ENCODE measurements at places on chromosomes 3 and 15. TPM values are rescaled to one million over a fixed set of nuclear protein-coding genes. Genes with fewer than 3 reads are reported as not detected.

DNA sequence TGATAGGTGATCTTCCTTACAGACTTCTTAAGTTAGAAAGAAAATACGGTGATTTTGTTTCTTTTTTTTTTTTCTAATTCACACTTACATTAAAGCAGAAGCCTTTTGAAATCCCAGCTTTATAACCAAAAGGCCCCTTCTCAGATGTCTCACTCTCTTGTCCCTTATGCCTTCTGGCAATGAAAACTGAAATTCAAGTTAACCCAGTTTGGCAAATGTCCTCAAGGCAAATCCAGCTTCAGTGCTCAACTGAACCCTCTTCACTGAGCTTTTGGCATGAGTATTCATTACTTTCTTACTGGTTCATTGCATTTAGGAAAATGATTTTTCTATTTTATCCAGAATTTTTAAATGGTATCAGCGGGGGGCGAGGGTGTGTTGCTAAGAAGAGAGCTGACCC is 17.0 kb downstream of the PLCH1 start:
- no peak for DNase-seq

DNA sequence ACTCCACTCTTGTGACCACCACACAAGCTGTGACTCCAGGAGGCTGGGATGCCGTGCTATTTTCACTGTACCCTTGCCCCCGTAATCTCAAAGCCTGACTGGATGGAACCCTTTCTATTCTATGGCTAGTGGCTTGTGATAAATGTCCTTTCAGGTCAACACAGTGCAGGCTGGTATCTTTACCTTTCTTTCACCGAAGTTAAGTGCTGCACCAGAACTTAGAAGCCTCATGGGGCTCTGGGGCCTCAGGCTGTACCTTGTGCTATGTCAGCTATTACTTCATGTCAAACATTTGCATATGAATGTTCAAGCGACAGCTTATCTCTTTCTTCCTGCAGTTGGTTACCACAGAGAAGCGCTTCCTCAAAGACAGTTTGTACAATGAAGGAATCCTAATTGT is 66.8 kb downstream of the RPL39L start:
- no peak for DNase-seq

DNA sequence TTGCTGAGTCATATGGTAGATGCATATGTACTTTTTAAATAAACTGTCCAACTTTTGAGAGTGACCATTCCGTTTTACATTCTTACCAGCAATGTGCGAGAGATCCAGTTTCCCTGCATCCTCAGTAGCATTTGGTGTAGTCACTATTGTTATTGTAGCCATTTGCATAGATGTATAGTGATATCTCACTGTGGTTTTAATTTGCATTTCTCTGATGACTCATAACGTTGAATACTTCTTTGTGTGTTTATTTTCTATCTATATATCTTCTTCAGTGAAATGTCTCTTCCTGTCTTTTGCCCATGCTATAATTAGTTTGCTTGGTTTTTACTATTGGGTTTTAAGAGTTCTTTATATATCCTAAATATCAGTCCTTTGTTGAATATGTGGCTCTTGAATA is 255.7 kb upstream of the GRM7 start:
- DNase-seq, result no peak

- no peak for DNase-seq
These were observed 201.2 kb downstream of the FMN1 start for GRCh38 chr15:32993285-32993684.

GRCh38 chr15:85692321-85692720 is 102.4 kb downstream of the KLHL25 start:
- no peak for DNase-seq

DNA sequence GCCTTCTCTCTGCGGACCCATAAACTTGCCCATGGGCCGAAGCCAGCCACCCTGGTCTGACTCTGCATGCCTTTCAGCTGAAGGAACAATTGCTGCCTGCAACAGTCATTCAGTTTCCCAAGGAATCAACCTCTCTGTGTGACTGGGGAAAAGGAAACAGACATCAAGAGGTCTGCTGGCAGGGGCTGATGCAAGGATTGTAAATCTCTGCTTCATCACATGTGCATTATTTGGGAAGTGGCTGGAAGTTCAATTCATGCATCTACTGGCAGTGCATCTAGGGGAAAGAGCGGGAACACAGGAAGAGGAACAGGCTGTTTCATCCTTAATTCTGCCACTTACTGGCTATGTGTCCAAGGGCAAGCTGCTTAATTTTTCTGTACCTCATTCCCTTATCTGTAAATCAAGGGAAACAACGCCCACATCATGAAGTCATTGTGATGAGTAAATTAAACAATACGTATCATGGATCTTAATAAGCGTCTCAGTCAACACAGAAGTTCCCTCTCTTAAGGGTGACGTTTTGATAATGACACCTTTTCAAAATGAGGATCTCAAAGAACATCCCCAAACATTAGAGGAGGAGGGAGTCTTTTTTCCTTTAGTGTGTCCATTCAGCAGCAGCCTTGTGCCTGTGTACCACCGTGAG is 17.4 kb upstream of the ADPGK start:
- DNase-seq, result peak; percentile 54

- DNase-seq, result no peak
These were observed 689.7 kb upstream of the BCHE start for GRCh38 chr3:166526881-166527280.

- no peak for DNase-seq
These were observed 108.9 kb downstream of the EDEM1 start for GRCh38 chr3:5296362-5296761.

GRCh38 chr3:156290924-156291271 is 170.5 kb downstream of the KCNAB1 start:
- no peak for DNase-seq

DNA sequence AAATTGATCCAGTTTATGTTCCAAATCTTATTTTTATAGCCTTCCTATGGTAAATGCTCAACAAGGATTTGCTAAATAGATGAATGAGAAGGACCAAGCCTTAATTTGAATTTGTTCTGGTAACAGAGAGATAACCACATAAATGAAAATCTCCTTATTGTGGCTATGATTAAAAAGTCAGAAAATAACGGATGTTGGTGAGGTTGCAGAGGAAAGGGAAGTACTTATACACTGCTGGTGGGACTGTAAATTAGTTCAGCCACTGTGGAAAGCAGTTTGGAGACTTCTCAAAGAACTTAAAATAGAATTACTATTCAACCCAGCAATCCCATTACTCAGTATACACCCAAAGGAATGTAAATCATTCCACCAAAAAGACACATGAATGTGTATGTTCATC is 26.2 kb downstream of the AAGAB start:
- DNase-seq, result no peak

DNA sequence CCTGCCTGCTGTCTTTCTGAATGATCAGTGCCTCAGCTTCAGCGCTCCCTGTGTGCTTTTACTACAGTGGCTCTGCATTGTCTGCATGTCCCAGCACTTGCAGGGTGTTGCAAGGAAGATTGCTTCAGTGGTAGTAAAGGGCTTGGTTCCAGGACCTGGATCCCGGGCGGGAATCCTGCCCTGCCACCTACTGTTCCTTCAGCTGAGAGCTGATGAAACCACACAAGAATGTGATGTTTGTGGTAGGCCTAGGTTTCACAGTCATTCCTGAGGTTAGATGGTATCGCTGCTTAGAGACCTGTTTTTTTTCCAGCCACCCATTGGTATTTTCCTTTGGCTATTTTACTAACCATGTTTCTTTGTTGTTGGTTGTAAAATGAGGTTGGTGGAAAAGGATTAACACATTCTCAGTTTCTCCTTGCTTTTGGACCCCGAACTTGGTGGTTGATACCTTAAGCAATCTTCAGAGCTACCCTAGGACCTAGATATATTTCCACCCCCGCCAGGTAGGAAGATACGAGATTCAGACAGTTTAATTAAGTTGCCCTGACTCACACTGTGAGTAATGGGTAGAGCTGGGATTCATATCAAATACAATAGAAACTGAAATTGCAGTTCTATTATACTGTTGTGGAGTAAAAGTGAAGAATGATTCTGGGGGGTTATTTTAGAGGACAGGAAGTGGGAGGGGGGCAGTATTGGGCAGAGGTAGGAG is 11.4 kb downstream of the GPR87 start:
- DNase-seq, result peak; percentile 46

GRCh38 chr15:36291501-36291900 is 287.9 kb upstream of the CDIN1 start:
- DNase-seq, result no peak

DNA sequence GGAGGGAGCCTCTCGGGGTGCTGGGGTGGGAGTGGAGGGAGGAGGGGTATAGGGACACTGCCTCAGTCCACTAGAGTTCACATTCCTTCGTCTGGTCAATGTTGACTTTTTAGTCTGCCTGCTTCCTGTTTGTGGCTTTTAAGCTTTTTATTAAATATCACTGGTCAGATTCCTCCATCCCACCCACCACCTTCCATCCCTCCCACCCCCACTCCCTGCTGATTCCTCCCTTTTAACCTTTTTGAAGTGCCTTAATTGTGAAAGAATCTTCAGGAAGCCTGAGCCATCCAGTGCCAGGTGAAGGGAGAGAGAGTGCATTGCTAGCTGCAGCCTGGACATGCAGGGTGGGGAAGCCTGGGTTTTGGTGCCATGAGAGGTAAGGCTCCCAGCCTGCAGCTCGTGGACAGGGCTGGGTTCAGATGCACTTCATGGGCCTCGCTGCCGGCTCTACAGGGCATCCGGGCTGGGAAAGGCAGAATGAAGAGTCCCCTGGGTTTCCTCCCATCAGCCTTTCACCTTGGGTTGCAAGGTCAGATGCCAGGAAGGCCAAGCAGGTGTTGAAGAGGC is 105.9 kb downstream of the DNAJB8 start:
- no peak for DNase-seq

- DNase-seq, result no peak
These were observed 11.0 kb upstream of the RAB7A start for GRCh38 chr3:128714887-128715491.

- no peak for DNase-seq
These were observed 301.9 kb downstream of the IL20RB start for GRCh38 chr3:137259701-137260100.

GRCh38 chr15:70833422-70833821 is 20.5 kb downstream of the LARP6 start:
- no peak for DNase-seq

DNA sequence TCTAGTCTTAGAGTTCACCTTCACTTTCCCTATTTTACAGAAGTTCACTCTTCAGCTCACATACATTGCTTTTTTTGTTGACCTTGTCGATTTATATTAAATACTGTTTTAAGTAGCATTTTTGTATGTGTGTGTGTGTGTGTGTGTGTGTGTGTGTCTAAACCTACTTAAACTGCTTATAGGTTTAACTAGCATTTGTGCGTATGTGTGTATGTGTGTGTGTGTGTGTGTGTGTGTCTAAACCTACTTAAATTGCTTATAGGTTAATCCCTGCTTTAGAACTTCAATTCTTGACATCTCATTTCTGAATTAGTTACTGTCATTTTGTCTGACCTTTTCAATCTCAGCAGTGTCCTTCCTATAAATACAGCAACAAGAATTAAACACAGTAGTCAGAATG is 254.8 kb upstream of the EPHA3 start:
- no peak for DNase-seq

DNA sequence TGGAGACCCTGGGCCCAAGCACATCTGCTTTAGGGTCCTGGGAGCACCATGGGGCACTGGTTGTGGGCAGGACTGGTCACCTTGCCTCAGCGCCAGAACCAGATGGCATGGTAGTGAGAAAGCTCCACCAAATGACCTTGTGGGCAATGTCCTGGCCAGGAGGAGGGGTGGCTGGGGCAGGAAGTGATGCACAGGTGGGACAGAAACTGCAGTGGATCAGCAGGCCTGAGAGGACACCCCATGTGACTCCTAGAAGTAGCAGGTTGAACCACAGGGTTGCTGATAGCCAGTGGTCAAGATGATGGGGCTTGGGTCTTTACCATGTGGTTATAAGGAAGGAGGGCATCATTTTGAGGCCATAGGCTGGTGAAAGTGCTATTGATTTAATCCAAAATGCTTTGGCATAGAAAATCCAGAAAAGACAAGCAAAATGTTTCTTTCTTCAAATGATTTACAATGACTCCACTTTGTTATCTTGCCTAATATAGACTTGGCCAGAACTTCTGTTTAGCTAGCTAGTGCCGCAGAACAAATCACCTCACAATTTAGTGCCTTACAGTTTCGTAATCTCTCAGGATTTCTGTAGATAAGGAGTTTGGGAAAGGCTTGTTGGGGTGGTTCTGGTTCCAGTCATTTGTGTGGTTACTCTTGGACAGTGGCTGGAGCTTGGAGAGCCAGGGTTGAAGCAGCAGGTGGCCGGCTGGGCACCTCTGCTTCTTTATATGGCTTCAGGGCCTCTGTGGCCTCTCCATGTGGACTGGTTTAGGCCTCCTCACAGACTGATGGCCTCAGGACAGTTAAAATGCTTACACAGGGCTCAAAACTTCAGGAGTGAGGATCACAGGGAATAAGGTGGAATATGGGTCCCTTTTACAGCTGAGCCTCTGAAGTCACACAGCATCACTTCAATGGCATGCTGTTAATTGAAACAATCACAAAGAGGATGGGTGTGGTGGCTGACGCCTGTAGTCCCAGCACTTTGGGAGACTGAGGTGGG is 27.5 kb downstream of the TMEM158 start:
- no peak for DNase-seq

GRCh38 chr3:141949972-141950371 is 73.5 kb downstream of the ATP1B3 start:
- DNase-seq, result no peak

GRCh38 chr3:113676261-113676660 is 20.2 kb downstream of the USF3 start:
- no peak for DNase-seq

GRCh38 chr3:194084284-194084683 is 51.7 kb upstream of the HES1 start:
- DNase-seq, result no peak

- peak; percentile 93 for DNase-seq
These were observed 50.5 kb downstream of the SRGAP3 start for GRCh38 chr3:9198899-9199335.

GRCh38 chr15:36911322-36911944 is 188.9 kb downstream of the MEIS2 start:
- DNase-seq, result no peak

DNA sequence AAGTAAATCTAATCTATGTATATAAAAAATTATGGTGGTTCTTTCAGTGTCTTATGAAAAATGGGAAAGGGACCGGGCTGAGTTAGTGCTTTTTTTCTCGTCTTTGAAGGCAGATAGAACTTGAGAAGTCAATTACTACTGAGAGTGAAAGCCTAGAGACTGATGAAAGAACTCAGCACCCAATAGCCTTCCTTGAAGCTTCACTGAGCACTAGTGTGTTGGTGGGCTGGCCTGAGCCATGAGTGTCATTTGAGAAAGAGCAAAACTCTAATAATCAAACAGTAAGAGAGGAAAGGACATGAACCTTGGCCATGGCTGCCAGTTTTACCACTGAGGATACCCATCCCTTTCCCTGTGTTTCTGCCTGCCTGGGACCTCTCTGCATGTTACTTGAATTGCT is 428.3 kb upstream of the RASGRP1 start:
- peak; percentile 25 for DNase-seq

NOX5 gene
- 0.03 TPM for polyA plus RNA-seq

RTP4 gene
- 6.4 TPM for polyA plus RNA-seq

MEF2A gene
- 26.0 TPM for polyA plus RNA-seq

CD200R1L gene
- polyA plus RNA-seq, result not detected

CHRM5 gene
- 0.01 TPM for polyA plus RNA-seq

LINGO1 gene
- polyA plus RNA-seq, result 0.33 TPM

CLRN1 gene
- not detected for polyA plus RNA-seq

PXYLP1 gene
- polyA plus RNA-seq, result 6.3 TPM

ROBO1 gene
- 2.6 TPM for polyA plus RNA-seq

ZNF106 gene
- polyA plus RNA-seq, result 10.9 TPM

Measured in lung (tissue), 17 donors.